ENCODE measurements at places on chromosomes 12 and 14.

- DNase-seq: no peak
These were observed 36.3 kb downstream of the IL31 start for GRCh38 chr12:122137681-122138080.

DNA sequence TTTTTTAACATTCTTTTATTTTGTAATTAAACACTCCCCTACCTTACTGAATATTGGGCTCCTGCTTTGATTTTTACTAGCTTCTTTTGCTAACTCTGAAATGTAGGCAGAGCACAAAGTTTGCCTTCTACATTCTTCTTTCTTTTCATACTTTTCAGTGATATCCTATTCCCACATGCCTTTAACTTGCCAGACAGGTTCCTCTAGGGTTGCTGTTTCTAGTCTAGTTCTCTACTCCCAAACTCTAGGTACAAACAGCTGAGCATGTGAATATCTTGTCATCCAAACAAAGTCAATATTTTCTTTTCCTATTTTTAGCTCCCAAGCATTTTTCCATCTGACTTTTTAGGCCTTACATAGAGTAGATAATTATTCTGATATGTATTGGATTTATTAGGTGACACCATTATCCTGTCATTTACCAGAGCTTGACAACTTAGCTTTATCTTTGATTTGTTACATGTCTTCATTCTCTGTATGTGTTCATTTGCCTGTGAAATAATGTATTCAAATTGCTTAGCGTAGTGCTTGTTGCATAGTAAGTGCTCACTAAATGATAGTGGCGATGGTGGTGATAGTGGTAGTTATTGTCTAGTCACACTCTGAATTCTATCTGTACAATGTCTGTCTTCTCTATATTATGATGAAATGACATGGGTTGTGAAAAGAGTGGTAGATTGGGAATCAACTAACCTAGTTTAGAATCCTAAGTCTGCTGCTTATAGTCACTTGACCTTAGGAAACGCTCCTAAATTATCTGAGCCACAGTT lies 73.6 kb upstream of the DNM1L start:
- DNase-seq: no peak

DNA sequence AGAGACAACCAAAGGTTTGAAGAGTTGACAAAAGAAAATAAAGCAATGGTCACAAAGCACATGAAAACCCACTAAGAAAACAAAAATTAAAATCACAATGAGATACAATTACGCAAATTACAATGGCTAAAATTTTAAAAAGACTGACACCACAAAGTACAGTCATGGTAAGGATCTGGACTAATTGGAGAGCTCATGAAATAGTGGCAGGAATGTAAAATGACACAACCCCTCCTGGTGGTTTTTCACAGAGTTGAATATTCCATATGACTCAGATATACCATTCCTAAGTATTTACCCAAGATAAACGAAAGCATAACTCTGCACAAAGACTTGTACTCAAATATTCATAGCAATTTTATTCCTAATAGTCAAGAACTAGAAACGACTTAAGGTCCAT lies 65.9 kb downstream of the NOVA1 start:
- DNase-seq: peak; percentile 26

GRCh38 chr12:47819138-47819895 lies 386 bp downstream of the HDAC7 start:
- DNase-seq: peak; percentile 49

DNA sequence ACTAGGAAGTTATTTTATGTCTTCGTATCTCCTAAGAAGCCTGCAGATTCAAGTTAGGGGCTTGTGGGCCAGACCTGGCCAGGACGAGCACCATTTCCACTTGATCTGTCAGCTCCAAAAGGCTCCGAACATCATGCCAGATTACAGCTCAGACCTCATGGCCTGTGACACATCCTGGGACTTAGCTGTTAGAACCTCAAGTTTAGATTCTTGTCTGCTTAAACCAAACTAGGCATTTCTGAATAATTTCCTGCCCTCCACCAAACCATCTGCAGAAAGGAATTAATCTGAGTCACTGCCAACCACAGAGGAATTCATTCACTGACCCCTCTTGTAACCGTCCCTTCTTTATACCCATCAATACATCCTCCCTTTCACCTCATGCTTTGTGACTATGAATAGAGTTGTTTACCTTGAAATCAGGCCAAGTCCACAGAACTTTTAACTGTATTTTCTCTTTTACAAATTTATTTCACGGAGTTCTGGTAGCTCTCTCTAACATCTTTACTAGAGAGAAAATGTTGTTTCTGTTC lies 120.3 kb downstream of the FBXL14 start:
- DNase-seq: peak; percentile 41

- no peak for DNase-seq
These were observed 66.3 kb downstream of the VRK1 start for GRCh38 chr14:96863327-96863985.

GRCh38 chr12:125122668-125123067 lies 57.4 kb downstream of the AACS start:
- DNase-seq: no peak

DNA sequence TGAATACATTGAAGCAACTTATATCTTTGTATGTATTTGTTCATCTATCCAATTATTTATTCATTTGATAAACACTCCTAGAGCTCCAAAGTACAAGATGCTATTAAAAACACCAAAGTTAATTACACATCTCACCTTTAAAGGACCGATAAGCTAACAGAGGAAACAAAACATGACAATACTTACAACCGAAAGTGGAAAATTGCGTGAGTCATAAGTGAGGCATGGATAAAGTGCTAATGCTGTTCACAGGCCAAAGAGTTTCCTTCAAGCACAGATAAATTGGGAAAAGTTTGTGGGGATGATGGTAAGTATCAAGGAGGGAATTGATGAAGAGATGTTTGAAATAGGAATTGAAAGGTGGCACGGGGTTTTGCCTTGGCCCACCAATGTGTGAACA lies 172.8 kb upstream of the KITLG start:
- no peak for DNase-seq

DNA sequence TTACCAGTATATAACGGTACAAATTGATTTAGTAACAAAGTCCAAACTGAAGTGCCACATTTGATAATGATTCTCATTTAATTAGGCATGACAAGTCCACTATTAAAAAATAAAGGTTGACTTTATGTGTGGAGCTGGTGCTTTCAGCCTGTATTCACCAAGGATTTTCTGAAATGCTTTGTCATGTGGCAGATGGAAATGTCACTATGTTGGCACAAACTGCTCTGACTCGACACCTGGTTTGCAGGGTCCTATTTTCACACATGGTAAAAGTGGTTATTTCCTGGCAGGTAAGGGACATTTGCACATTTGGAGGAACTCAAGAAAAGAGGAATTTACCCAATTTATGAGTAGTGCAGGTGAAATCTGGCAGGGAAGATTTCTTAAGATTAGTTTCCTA lies 572.6 kb upstream of the MDGA2 start:
- peak; percentile 4 for DNase-seq

DNA sequence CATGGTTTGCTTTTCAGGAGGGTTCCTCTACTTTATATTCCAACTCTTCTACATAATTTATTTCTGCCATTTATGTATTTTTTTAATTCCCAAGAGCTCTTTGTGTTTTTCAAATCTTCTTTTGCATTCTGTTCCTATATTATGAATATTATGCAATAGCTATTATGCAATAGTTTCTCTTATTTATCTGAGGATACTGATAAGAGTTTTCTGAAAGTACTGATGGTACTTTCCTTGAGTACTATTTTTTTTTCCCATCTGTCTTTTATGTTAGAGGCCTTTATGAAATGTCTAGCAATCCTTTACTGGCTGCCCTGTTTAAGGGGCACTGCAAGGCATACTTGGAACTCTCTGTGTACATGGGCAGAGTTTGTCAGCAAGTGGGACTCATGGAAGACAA lies 93.4 kb downstream of the SLC41A2 start:
- DNase-seq: no peak

DNA sequence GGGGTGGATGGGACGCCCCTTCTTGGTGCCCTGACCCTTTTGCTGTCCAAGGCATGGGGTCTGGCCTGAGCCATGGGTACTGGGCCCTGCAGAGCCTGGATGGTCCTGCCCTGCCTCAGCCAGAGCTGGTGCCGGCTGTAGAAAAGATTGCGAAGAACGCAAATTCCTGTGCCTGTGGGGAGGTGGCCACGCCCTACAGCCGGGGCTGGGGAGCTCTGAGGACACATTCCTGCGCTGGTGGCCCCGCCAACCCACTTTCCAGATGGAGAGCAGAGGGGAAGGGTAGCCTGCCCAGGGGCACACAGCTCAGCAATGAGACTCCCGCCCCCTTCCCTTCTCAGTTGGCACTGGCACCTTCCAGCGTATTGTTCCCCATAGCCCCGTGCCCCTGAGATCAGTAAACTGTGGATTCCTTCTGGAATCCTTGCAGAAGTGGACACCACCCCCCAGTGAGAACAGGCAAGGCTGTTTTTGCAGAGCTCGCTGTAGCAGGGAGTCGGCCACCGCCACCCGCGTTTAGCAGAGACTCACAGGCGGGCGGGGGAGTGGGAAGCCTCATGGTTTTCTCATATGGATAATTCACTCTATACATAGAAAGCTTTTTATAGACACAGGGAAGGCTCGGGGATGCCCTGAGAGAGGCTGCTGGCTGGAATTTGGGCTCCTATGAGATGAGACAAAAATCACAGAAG lies 8.6 kb downstream of the INF2 start:
- no peak for DNase-seq

DNA sequence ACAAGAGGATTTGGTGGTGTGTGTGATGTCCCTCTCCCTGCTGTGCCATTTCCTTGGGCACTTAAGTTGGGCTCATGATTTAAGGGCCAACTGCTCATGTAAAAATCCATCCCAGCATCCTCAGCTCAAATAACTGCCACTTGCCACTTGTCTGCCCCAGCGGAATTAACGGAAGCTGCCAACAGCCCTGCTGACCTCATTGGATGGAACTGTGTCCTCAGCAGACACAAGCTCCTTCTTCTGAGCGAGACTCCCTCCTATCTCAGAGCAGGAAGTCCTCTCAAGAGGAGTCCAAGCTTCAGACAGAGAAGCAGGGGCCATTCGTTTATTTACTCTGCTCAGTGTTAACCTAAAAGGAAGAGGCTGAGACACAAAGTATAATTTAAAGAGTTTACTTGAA lies 29.6 kb upstream of the PRMT8 start:
- DNase-seq: no peak
